ENCODE measurements at places on chromosomes 13 and 19. TPM values are rescaled to one million over a fixed set of nuclear protein-coding genes. Genes with fewer than 3 reads are reported as not detected.

DNA sequence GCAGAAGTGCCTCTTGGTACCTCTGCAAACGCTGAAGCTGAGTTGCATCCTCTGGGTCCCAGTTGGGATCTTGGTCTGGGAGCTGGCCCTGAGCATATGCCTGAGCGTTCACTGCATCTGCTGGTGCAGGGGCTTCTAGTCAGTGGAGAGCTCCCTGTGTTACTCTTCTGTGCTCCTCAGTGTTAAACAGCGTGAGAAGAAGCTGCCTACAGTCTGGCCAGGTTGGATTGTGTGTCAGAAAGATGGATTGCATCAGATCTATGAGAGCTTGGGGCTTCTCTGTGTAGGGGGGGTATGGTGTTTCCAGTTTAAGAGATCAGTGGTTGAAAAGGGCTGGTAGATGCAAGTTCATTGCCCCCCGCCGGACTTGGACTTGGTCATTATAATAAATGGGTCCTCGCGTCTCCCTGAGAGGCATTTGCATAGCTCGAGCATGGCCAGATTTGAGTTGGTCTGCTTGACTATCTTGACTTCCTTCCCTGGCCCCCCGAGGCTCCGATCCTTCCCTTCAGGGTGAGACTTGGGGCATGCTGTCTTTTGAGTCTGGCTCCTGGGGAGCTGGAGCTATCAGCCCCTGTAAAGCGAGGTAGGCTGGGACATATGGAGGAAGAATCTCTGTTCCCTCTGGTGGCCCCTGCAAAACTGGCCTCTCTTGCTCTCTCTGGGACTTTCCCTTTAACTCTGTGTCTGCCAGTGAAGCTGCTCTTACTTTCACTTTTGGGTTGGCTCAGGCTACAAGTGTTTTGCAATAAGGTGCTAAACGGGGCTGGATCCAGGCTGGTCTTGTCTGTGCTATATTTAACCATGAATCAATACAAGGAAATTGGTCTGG lies 52.9 kb downstream of the OR10H4 start:
- H3K4me3 ChIP-seq: peak overlapping the region; percentile 53
- no peak for DNase-seq
- no peaks in the 10 kb centered on the region for H3K36me3 ChIP-seq
- H3K27me3 ChIP-seq: peaks cover 6% of the 10 kb centered on the region
- H3K4me1 ChIP-seq: peaks cover 17% of the 10 kb centered on the region

GRCh38 chr13:53010374-53011105 lies 18.1 kb upstream of the OLFM4 start:
- H3K4me1 ChIP-seq: no peaks in the 10 kb centered on the region
- H3K36me3 ChIP-seq: no peaks in the 10 kb centered on the region
- no peak overlapping the region for H3K27ac ChIP-seq
- peaks cover 13% of the 10 kb centered on the region for H3K27me3 ChIP-seq
- no peak for DNase-seq

- no peak for DNase-seq
- H3K4me3 ChIP-seq: no peak overlapping the region
- H3K4me1 ChIP-seq: peaks cover 14% of the 10 kb centered on the region
- no peaks in the 10 kb centered on the region for H3K36me3 ChIP-seq
- no peaks in the 10 kb centered on the region for H3K27me3 ChIP-seq
Observed at GRCh38 chr13:87131611-87132010, 539.6 kb upstream of the SLITRK5 start.

- H3K4me3 ChIP-seq: no peak overlapping the region
- no peak for DNase-seq
- no peaks in the 10 kb centered on the region for H3K27me3 ChIP-seq
- peaks cover 21% of the 10 kb centered on the region for H3K4me1 ChIP-seq
Observed at GRCh38 chr19:55209693-55210472, 582 bp upstream of the PTPRH start.

- no peak for DNase-seq
- no peak overlapping the region for H3K4me3 ChIP-seq
- no peaks in the 10 kb centered on the region for H3K36me3 ChIP-seq
- H3K27me3 ChIP-seq: no peaks in the 10 kb centered on the region
Observed at GRCh38 chr13:92901739-92902138, 324.9 kb upstream of the GPC6 start.

Gene CAPN12
- 0.22 TPM for total RNA-seq
